CD4-positive, alpha-beta T cell (primary cell): ENCODE measurements at places on chromosomes 6 and 20. TPM values are rescaled to one million over a fixed set of nuclear protein-coding genes. Genes with fewer than 3 reads are reported as not detected.

Gene DSN1
- total RNA-seq = 14.3 TPM

Gene RAB44
- 0.22 TPM for total RNA-seq

DNA sequence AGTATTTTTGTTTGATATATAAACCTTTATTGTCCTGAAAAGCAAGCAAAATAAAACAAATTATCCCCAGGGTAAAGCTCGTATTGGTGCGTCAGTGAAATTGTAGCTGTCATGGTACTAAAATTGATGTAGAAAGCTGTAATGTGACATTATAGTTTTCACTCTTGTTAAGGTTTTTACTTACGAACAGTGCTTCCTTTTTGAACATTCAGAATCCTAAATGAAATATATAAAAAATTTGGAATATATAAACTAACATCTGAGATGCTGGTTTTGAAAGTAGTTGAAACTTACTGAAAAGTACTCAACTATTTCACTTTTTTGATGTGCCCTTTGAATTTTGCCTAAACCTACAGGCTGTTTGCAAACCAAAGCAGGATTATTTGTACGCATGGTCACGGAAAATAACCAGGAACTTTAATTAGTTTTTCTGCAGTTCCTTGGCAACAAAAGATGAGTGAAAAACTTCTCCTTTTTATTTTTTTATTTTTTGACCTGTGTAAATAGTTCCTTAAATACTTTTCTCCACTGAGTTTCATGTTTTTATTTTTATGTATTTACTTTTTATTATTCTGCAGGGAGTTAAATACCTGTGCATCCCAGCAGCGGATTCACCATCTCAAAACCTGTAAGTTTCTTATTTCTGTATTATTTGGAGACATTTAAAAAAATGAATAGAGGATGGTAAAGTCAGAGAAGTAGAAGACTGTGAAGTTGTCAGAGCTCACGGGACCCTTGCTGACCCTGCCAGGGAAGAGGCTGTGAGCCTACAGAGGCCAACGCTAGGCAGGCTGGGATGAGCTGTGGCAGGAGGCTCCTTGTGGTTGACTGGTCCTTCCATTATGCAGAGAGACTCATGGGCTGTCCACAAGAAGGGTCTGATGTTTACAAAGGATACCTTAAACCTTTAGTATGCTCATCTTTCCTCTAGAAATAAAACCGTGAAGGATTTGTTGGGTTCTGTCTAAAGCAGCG, 42.5 kb downstream of the DUSP22 start:
- DNase-seq = no peak

Gene PLAGL2
- total RNA-seq = 16.9 TPM

DNA sequence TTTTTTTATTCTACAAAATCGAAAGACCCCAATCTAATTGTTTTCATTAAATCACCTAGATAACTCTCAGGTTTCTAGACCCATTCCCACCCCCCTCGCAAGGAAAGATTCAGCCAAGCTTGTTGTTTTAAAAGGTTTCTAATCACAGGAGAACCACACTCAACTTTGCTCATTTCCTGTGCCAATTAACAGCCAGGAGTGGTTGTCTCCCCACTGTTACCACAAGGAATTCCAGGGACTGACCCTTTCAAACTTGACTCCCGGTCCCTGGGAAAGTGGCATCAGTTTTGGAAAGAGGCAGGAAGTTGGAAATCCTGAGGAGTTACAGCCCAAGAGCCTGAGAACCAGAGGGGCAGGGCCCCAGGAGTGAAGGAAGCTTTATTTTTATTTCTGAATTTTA, 561.3 kb upstream of the JAG1 start:
- DNase-seq = no peak

GRCh38 chr6:36109092-36109491, 21.2 kb upstream of the MAPK13 start:
- peak; percentile 30 for DNase-seq

Gene RCAN2
- total RNA-seq = not detected

DNA sequence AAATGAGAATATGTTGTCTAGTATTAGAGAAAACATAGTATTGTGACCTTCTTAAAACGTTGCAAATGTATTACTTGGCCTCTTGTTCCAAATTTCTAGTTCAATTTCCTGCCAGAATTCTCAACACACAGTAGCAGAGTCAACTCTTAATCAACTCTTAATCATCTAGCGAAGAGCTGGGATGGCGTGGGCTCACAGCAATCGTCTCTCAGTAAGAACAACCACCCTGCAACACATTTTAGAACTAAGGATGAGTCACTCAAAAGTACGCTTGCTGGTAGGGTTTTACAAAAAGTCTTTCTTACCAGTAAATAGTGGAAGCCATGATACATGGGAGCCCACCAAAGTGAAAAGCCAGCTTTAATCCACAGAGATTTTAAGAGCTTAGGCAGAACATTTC, 24.6 kb downstream of the GPR6 start:
- no peak for DNase-seq

GRCh38 chr6:170057034-170057734, 233.7 kb downstream of the DLL1 start:
- DNase-seq = no peak

GRCh38 chr6:305371-306206, 13.3 kb downstream of the DUSP22 start:
- DNase-seq = no peak

- no peak for DNase-seq
Measured at GRCh38 chr20:47748823-47749222, 36.5 kb downstream of the SULF2 start.

DNA sequence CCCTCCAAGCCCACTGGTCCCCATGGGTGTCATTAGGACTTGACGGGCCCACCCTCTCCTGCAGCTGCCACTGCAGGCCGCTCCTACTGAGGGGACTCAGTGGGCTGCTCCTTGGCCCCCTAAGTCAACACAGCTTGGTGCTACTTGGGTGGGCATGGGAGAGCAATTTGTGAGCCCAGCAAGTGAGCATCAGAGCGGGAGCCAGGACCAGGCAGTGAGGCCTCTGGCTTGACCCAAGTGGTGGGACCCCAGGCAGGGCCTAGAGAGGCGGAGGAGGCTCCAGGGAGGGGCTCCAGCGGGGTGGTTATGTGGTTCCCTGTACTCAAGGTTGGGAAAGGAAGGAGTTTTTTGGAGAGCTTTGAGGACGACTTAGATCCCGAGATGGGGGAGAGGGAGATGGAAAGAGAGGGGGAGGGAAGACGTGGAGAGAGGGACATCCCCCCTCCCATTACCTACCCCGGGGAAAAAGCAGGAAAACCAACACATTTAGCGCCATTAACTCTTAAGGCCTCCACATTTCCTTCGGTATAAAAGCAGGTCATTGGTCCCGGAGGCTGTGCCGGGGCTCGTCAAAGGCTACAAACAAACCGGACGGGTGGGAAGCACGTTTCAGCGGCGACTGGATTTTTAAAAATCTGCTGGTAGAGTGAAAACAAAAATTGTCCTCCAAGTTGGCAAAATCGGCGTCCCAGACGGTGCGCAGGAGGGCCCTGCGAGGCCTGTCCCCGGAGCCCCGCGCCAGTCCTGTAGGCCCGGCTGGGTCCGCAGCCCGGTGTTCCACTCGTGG, 8.8 kb downstream of the FOXC1 start:
- DNase-seq = no peak

DNA sequence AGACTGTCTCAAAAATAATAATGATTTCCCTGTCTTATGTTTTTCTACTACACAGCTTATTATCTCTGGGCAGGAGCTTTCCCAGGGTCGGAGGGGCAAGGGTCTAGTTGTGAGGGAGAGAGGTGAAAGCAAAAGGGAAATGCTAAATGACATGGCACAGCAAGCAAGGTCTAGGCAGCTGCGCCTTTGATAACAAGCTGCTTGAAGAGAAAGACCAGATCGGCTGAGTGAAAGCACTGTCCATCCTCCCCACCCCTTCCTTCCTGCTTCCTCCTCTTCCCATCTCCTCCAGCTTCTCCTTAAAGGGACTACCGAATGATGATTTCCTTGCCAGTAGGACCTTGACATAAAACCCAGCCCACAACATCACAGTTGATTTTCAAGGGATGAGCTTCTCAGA, 158.1 kb upstream of the AKAP12 start:
- no peak for DNase-seq

- no peak for DNase-seq
Measured at GRCh38 chr6:70706491-70707123, 38.9 kb downstream of the SMAP1 start.

DNA sequence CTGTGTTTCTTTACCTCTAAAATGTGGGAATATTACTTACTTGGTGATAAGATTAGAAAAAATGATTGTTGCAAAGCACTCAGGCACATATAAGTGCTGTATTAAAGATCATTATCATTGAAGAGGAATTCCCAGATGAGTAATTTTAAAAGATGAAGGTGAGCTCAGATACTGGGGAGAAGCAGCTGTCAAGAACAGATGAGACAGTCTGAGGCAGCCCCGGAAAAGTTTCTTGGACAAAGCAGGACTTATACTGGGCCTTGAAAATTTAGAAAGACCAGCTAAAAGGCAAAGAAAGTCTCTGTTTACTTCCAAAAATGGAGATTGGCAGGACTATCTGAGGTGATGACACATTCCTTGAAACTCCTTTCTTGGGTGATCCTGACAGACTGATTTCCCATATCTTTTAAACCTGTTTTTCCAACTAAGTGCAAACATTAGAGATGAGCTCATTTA, 93.8 kb upstream of the MARCKS start:
- DNase-seq = no peak

Gene OPN5
- not detected for total RNA-seq

DNA sequence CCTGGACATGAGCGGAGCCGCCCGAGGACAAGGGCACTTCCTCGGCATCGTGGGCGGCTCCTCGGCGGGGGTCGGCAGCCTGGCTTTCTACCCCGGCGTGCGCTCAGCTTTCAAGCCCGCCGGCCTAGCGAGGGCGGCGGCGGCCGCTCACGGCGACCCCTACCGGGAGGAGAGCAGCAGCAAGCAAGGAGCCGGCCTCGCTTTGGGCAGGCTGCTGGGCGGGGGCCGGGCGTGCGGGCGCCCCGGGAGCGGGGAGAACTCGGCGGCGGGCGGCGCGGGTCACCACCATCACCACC, 6.7 kb downstream of the PRDM13 start:
- DNase-seq = no peak

DNA sequence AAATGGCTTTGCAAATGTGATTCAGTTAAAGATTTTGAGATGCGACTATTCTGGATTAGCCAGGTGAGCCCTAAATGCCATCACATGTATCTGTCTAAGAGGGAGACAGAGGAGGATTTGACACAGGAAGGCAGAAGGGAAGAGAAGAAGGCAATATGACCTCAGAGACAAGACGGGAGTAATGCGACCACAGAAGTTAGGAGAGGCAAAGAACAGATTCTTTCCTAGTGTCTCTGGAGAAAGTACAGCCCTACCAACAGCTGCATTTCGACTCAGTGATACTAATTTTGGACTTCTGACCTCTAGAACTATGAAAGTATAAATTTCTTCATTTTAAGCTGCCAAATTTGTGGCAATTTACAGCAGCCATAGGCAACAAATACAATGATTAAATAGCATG, 24.2 kb upstream of the TPD52L1 start:
- DNase-seq = no peak

Gene TBXT
- not detected for total RNA-seq

Gene KCNK5
- 0.47 TPM for total RNA-seq

Gene MYT1
- not detected for total RNA-seq

DNA sequence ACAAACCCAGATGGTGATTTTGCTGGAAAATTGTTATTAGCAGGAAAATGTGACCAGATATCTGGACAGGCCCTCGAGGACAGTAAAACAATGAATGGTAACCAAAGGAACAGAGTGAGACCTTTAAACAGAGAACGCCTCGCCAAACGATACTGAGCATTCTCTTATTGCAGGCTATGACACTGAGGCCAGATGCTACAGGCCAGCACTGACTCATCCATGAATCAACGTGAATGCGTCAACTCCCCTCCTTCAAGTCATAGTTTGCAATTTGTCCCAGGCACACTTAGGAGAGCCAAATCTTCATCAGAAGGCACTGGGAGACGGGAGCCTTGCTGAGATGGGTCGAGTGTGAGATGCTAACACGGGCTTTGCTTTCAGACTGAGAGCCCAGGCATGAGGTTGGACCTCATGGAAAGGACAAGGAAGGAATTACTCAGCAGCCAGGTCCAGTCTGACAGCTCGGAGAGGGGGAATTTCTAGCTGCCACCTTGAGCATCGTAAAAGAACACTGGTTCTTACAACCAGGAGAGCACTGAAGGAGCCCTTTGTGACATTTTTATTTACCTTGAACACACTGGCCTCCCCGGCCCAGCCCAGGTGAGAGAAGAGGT, 60.7 kb downstream of the BMP7 start:
- no peak for DNase-seq

Gene GPR6
- not detected for total RNA-seq

GRCh38 chr6:16716321-16716858, 44.9 kb downstream of the ATXN1 start:
- no peak for DNase-seq

- peak; percentile 15 for DNase-seq
Measured at GRCh38 chr6:14732844-14733757, 512.8 kb upstream of the JARID2 start.

DNA sequence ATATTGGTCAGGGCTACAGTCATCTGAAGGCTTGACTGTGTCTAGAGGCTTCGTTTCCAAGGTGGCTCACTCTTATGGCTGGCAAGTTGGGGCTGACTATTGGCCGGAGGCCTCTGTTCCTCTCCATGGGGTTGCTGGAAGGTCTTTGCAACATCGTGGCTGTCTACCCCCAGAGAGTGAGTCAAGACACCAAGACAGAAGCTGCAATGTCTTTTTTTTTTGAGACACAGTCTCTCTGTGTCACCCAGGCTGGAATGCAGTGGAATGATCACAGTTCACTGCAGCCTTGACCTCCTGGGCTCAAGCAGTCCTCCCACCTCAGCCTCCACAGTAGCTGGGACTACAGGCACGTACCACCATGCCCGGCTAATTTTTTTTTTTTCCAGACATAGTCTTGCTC, 29.4 kb upstream of the KIF3B start:
- DNase-seq = no peak

GRCh38 chr6:43772681-43773049, 2.7 kb downstream of the VEGFA start:
- DNase-seq = no peak

Gene REM1
- total RNA-seq = not detected

GRCh38 chr6:99467509-99468106, 42.5 kb upstream of the PNISR start:
- DNase-seq = no peak

Gene DEF6
- total RNA-seq = 212 TPM

DNA sequence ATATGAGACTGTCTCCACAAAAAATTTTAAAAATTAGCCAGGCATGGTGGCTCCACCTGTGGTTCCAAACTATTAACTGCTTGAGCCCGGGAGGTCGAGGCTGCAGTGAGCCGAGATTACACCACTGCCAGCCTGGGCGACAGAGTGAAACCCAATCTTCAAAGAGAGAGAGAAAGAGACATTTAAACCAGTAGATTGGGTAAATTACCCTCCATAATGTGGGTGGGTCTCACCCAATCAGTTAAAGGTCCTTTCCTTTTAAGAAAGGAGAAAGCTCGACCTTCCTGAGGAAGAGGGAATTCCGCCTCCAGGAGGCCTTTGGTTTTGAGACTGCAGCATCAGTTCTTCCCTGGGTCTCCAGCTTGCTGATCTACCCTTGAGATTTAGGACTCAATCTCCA, 25.2 kb upstream of the SCML4 start:
- no peak for DNase-seq

GRCh38 chr6:154791556-154792317, 58.5 kb downstream of the SCAF8 start:
- no peak for DNase-seq
